ENCODE measurements at places on chromosomes 4 and X.

DNA sequence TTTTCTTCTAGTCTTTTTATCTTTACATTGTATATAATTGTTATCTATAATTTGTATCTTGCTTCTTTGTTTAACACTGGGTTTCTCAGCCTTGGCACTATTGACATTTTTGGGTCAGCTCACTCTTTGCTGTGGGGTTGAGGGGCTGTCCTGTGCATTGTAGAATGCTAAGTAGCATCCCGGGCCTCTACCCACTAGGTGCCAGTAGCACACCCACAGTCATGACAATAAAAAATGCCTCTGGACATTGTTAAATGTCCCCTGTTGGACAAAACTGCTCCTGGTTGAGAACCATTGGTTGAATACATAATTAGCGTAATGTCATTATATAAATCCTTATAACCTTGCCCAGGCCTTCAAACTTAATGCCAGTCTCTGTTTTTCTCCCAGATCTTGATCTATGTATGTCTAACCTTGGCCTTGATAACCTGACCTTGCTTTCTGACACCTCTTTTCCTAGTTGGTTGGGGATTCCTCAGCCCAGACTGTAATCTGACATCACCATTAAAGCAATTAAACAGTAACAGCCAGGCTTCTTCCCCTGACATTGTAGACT, 46.1 kb downstream of the DCX start:
- DNase-seq, result no peak

DNA sequence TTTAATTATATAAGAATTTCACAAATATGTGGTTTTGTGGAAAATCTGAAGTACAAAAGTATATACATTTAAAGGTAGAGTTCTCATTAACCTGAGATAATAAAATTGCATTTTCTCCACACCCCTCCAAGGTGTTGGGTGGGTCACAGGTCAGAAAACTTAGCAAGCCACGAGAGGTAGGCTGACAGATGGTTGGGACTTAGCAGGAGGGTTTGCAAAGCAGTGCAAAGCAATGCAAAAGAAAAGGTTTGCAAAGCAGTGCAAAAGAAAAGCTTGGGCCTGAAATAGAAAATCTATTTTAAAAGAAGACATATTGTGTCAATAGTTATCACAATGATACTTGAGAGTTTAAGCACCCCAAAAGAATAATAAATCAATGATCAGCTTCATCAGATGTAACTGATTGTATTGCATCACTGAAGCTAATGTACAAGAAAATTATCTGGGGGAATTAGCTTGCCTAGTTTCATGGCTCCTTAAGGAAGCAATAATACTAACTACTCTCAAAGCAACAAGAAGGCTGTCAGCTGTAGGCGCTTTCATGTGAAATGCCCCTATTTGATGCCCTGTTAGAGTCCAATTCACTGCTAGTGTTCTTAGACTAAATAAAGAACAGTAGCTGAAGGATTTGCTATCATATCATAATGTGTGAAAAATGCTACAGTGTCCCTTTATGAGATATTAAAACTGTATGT, 319.5 kb downstream of the KCNIP4 start:
- no peak for DNase-seq

- no peak for DNase-seq
These were observed 19.0 kb upstream of the NHS start for GRCh38 chrX:17355976-17356375.

DNA sequence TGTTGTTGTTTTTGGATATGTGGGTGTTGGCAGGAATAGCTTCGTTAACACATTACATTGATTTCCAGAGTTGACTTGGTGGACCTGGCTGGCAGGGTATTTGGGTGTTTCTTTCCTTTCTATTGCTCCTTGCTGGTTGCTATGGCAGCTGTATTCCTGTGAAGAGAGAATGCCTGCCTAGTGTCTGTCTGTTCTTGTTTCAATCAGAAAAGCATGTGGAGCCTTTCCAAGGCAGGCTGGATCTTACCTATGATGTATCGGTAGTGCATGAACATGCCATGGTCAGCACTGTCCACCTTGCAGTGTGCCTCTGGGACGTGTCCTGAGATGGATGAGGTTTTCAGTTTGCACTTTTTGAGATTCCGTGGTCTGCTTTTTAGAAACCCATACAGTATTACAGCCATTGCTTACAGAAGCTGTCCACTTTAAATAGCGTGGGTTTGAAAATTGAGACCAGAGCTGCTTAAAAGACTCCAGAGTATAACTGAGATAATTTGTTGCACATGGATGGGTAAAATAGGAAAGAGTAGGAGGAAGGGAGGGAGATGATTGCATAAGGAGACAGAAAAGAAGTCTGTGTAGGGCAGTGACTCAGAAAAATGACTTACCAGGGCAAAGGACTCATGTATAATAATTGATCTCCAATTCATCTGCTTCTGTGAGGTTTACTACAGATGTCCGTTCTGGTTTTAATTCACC, 20.0 kb upstream of the AADAT start:
- no peak for DNase-seq

GRCh38 chr4:174177536-174177935, 105.9 kb downstream of the FBXO8 start:
- no peak for DNase-seq
